ENCODE measurements at places on chromosomes 3 and 15.

- no peak for DNase-seq
Observed at GRCh38 chr3:134477938-134478337, 7.8 kb downstream of the ANAPC13 start.

GRCh38 chr3:138180375-138181029 lies 5.8 kb upstream of the DBR1 start:
- DNase-seq, result peak; percentile 61

DNA sequence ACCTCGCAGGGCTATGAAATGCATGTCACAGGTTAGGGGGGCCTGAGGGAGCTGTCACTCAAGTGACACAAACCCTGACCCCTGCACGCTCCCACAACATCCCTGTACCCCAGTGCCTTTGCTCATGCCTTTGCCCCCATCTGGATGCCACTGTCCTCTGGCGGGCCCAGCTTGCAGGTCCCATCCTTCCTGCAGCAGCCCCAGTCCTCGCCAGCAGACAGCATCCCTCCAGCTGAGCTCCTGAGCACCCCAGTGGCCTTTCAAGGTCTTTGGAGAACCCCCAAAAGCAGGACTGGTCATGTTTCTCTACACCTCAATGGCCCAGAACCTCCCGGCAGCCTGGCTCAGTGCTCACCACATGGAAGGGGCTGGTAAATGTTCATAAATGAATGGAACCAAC lies 170.4 kb downstream of the ADAMTS17 start:
- DNase-seq, result no peak

- no peak for DNase-seq
Observed at GRCh38 chr15:39588531-39589192, 7.8 kb downstream of the THBS1 start.

- DNase-seq, result no peak
Observed at GRCh38 chr3:9448071-9448470, 50.7 kb downstream of the SETD5 start.

- DNase-seq, result no peak
Observed at GRCh38 chr15:36585774-36586173, 6.3 kb downstream of the CDIN1 start.

GRCh38 chr3:126765187-126766069 lies 61.4 kb downstream of the CHCHD6 start:
- no peak for DNase-seq

GRCh38 chr3:4448187-4448586 lies 18.9 kb downstream of the SUMF1 start:
- DNase-seq, result no peak

GRCh38 chr15:50813865-50814264 lies 48.4 kb upstream of the SPPL2A start:
- no peak for DNase-seq

GRCh38 chr15:33242165-33242564 lies 47.7 kb upstream of the FMN1 start:
- DNase-seq, result peak; percentile 44

GRCh38 chr3:11996480-11996879 lies 7.7 kb upstream of the SYN2 start:
- DNase-seq, result no peak

- no peak for DNase-seq
Observed at GRCh38 chr15:78129077-78129750, 2.0 kb downstream of the CIB2 start.

DNA sequence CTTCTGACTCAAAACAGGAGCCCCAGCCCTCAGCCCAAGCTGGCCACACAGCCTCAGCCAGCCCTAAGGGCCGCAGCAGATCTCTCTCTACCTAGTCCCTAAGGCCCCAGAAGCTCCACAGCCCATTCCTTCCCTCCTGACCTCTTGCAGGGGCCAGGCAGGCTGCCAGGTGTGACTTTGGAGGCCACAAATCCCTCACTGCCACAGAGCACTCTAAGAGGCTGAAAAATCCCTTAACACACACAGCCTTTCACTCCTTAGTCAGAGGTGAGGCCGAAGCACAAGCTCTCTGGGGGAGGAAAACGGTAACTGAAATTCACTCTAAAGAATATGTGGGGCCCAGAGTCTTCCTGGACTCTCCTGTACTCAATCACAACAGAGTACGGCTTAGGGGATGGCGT lies 23.3 kb downstream of the LRRC2 start:
- no peak for DNase-seq

DNA sequence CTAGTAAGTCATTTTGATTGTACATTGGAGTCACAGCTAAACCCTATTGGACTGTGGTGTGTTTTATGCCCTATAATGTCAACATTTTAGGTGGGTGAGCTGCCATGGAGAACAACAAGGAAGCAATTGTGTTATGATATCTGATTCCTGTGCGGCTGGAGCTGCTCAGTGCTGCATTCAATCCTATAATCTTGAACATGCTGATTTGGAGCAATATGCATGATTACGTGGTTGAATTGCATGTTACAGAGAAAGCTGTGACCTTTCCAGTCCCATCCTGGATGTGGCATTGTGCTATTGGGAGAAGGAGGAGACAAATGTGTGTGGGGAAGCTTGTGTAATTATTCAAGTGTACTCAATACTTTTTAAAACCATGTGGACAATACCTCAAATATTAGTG lies 20.1 kb upstream of the C3orf49 start:
- no peak for DNase-seq

DNA sequence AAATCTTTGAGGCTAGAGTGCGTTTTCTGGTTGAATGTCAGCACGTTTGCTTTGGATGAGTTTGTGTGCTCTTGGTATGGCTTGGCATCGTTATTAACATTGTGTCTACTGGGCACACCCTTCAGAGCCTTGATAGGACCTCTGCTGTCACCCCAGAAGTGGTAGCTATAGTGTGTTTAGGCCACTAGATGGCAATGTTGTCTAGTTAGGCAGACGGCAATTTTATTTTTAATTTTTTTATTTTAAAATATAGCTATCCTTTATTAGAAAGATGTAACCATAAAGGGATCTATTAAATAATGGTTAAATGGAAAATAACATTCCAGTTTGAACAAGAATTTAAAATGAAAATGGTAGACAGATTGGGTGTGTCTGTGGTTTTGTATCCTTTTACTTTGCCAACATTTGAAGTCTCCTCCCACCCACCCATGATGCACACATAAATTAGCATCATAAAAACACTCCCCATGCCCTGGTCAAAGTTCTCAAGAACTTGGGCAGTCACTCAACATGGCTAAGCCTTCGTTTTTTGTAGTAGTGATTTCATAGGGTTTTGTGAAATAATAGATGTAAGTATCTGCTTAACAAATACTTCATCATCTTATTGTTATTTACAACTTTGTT lies 200.7 kb downstream of the KCNH8 start:
- peak; percentile 25 for DNase-seq

DNA sequence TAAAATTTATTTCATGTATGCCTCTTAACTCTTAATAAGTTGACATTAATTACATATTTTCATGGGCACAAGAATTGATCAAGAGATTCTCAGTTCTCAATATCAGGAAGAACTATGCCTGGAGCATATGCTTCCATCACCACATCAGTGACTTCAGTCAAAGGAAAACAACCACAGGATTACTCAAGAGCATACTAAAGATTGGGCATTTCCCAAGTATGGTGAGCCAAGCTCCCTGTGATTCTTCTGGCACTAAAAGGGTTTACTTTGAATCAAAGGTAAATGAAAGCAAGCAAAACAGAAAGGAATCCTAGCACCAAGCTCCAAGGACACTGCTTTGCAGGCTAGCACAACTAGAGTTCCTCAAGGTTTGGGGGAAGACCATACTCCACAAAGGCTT lies 44.6 kb downstream of the FMN1 start:
- DNase-seq, result peak; percentile 38

DNA sequence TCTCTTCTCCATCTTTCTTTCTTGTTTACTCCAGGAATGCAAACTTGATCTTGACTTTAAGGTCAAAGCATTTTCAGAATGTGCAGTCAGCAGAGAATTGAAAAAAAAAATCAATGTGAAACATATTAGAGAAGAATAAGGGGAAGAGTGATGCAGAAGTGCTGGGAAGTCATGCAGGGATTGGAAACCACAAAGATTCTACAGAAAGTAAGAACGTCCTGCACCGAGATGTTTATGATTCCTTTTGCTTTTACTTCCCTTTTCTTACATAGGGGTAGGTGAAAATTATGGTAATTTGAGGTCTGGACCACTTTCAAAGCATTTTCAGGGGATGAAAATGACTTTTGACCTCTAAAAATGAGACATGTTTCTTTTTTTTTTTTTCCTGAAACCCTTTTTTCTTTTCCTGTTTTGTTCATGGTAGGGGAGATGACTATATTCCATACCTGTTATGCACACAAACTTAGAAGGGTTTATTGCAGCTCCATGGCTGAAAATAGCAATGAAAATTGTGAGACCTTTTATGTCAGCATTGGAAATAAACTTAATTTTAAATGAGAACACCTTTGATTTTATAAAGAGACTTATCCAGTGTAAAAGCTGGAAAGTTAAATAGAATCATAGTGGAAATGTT lies 623.5 kb upstream of the TBL1XR1 start:
- peak; percentile 98 for DNase-seq

DNA sequence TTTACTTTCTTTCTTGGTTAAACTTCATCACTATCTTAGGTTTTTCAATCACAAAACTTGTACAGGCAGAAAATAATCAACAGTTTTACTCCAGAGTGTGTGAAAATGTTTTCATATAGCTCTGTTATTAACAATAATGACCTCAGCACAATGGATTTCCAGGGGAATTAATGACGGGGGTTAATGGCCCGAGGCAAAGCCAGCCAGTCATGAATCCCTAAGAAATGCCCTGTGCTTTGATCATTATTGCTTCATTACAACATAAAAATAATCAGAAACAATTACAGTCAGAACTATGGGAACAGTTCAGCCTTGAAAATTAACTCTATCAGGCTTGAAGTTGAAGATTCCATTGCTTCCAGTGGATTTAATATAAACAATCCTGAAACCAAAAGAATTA lies 875.4 kb downstream of the ROBO2 start:
- no peak for DNase-seq

DNA sequence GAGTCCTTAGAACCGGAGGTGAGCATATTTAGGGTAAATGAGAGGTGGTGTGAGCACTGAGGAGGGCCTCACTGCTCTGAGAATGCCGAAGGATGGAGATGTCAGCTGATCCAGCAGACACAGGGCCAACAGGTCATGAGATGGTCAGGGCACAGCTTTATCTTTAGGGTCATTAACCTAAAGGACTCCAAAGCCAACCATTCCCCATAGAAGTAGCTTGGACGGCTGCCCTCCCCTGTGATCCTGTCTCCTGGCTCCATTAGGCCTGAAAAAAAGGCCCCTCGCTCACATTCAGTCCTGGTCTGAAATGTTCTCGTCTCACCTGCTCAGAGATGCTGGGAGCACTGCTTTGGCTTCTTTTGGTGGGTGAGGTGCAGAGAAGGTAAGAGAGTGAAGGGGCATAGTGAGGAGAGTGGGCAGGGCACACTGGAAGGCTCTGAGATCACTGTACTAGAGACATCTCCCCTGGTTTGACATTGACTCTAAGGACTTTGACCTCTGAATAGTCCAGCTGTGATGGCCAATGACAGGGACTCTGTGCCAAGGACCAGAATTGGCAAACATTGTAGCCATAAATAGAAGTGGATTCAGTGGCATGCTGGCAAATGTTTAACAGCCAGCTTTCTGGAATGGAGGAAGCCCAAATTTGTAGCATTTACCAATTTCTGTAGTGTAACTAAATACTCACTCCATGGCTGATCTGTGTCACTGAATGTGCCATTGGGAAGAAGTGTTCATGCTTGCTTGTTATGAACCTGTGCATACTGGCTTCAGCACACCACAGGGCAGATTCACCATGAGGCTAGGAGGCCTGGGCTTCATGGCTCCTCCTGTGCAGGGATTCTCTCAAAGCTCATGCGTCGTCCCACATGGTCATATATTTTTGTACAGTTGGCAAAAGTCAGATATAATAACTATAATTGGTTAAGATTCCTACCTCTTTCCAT lies 76.2 kb upstream of the MRPS22 start:
- DNase-seq, result no peak

DNA sequence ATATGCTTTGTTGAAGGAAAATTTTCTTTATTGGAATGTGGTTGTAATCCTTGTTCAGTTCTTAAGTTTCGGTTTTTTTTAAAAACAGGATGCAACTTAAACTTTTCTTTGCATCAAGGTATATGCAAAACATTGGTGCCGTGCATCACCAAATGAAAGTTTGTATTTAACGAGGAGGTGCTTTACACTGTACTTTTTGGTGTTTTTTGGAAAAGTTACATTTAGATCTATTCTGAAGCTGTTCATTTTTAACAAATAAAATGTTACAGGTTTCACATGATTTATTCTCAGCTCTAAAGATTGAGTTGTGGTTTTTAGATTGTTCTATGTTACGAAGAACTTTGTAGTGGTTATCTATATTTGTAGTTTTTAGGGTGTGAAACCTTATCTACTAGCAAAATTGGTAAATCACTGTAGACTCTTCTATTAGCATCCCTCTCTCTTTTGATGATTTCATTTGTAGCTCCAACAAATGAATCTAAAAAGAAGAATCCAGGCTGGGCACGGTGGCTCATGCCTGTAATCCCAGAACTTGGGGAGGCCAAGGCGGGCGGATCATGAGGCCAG lies 7.0 kb upstream of the LRCH3 start:
- DNase-seq, result no peak

GRCh38 chr15:41494190-41494921 lies 682 bp downstream of the ITPKA start:
- DNase-seq, result no peak

DNA sequence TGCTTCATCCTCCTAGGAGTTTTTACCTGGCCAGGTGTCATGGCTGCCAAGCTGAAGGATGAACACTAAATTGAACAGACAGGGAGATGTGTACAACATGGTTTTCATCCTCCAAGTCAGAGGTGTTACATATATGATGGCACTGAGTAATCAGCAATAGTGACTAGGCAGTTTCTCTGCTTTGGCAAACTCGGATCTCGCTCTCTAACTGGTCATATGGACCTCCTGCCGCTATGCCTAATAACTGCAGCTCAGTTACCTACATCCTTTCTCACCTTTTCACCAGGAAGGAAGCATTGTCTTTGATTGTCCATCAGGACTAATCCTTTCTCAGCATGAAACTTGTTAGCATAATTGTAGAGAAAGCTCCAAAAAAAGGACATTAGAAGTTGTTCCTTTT lies 175.9 kb upstream of the PLSCR5 start:
- DNase-seq, result peak; percentile 13

DNA sequence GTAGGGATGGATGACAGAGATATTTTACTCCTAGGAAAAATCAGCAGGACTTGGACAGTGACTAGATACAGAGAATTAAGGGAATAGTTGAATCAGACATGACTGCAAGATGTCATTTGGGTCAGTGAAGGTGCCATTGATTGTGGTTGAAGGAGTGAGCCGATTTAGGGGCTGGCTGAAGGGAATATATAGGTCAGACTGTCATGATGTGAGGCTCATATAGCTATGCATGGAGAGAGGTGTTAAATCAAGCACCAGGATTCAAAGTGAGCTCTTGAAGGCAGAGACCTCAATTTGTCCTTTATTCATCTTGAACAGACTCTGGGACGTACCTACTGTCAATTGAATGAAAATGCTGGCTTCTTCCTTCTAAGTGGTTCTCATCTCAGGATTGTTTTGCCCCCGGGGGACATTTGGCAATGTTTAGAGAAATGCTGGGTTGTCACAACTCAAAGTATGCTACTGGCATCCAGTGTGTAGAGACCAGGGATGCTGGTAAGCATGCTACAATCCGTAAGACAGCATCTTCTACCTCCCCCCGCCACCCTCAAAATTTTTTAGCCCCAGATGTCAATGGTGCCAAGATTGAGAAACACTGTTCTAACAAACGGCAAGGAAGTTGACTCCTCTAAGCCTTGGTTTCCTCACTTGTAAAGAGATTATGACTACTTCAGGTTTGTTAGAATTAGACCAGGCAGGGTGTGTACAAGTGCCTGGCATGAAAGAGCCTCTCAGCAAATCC lies 7.8 kb downstream of the ATP2C1 start:
- DNase-seq, result no peak
